Right atrium auricular region (tissue), 2 donors: ENCODE measurements at places on chromosomes 3 and 15. TPM values are rescaled to one million over a fixed set of nuclear protein-coding genes. Genes with fewer than 3 reads are reported as not detected.

DNA sequence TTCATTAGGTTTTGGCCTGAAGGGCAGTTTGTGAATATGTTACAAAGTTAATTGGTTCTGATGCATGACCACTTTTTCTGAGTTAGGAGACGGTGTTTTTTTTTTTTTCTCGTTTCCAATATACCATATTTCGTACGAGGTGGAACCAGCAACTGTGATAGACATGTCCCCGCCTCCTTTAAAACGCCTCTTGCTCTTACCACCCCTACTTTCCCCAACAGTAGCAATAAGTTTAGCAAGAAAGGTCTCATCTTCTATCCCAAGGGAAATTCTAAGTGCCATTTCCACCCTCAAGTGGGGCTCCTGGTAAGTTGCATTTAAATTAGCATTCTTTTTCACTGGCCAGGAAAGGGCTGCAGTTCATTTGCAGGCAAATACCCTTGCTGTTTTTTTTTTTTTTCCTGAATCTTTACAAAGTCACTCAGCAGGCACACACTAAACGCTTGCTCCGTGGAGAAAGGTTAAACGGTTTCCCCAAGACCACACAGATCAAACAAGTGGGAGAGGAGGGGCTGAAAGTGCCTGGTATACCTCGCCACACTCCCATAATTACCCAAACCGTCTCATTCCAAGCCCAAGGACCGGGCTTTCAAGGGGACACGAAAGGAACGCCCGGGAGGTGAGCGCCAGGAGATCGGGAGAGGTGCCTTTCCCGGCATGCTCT lies 39.5 kb upstream of the MGA start:
- DNase-seq: no peak

DNA sequence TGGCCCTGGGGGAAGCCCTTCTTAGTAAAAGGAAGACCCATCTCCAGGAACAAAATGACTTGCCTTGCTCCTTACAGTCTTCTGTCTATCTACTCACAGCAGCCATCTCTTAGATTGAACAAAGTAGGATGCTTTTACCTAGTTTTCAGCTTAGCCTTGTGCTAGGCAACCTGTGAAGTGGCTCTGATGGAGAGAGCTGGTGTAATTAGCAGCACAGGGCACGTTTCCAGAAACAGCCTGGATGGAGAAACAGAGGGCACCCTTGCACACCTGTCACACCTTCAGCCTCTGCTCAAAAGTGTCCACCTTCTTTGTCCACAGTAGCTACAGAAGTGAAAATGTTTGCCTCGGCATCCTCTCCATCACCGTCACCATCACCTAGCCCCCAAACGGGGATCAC lies 292.9 kb downstream of the RORA start:
- no peak for DNase-seq

DNA sequence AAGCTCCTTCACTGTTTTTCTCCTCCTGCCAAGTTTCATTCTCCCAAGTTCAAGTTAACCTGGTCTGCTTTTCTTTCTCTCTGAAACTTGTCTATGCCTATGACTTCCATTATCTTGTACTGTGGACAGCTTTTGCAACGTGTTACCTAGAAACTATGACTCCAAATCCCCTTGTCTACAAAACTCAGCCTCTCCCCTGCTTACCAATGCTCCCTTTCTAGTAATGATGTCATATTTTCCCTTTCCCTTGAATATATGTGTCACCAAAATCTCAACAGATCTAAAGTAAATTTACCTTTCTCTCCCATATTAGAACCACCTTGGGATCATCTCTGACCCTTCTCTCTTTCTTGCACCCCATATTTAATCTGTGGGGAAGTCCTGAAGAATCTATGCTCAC lies 10.5 kb upstream of the ABHD2 start:
- no peak for DNase-seq

Gene TAGLN3
- not detected for total RNA-seq

Gene ERICH6
- total RNA-seq: not detected
